Activated T-cell treated with anti-CD3 and anti-CD28 coated beads, Interleukin-2, amount 50 U/mL, for 4 hours (primary cell): ENCODE measurements at places on chromosomes 5 and 9. TPM values are rescaled to one million over a fixed set of nuclear protein-coding genes. Genes with fewer than 3 reads are reported as not detected.

The TMEFF1 gene
- total RNA-seq: not detected

- no peak for DNase-seq
Measured at GRCh38 chr9:4116723-4117460, 183.0 kb downstream of the GLIS3 start.

DNA sequence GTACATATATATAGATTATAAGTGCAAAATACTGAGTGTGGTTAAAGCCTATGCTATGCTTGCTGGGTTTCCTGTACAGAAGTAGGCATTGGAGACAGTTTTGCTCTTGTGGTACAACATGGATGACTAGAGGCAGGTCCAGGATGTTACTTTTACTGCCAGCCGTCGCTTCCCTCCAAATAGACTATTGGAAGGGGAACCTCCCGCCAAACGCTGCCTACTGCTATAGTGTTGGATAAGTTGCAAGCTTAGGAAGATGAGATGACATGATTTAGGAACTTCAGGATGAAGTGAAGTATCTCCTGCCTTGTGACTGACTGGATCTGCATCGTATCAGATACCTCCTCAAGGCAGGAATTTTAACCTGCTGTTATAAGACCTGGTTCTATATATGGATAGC lies 30.9 kb downstream of the JAK2 start:
- DNase-seq: no peak

DNA sequence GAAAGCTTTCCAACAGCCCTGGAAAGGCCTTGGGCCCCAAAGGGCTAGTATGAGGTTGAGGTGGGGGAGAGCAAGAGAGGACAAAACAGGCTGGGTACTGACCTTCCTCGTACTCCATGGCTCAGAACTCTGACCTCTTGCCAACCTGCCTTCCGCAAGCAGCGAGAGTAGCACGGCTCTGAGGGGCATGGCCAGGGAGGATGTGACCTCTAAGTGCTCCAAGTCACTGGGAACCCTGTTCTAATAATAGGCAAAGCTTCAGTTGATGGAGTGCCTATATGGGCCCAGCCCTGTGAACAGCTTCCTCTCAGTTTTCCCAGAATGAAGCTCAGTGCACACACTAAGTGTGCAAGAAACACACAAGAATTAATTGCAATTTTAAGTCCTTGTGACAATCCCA lies 127.6 kb upstream of the GABRP start:
- DNase-seq: no peak

DNA sequence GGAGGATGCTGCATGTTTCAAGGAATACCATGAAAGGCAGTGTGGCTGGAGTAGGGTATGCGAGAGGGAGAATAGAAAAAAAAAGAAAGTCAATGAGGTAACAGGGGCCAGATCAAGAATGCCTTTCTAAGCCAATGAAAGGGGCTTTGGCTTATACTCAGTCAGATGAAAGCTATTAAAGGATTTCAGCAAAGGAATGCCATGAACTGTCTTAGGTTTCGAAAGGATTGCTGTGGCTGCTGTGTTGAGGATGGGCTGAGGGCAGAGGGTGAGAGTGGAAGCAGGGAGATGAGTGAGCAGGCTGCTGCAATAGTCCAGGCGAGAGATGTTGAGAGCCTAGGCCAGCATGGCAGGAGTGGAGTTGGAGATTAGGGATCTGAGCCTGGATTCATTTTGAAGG lies 135.4 kb upstream of the CKMT2 start:
- no peak for DNase-seq

GRCh38 chr5:95712347-95712958 lies 18.7 kb upstream of the RHOBTB3 start:
- DNase-seq: no peak

The SNCAIP gene
- total RNA-seq: not detected

- no peak for DNase-seq
Measured at GRCh38 chr5:150989695-150990094, 30.7 kb upstream of the GPX3 start.

DNA sequence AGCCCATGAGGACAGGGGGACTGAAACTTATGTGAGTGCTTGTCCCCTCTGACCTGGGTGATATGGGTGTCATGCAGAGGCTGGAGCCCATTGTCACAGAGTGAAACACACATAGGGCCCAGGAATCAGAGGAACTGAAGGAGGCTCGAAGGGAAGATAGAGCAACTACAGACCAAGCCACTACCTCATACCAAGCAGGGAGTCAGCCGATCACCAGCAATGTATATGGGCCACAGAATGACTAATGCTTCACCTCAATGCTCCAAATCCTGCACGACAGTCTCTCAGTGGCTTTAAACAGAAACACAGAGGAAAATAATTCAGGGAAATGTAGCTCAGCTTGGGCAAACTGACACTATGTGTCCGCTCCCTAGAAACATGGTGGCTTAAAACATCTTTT lies 8.9 kb upstream of the FBXW11 start:
- DNase-seq: no peak

The LCN1 gene
- total RNA-seq: not detected

The NUTM2G gene
- not detected for total RNA-seq

DNA sequence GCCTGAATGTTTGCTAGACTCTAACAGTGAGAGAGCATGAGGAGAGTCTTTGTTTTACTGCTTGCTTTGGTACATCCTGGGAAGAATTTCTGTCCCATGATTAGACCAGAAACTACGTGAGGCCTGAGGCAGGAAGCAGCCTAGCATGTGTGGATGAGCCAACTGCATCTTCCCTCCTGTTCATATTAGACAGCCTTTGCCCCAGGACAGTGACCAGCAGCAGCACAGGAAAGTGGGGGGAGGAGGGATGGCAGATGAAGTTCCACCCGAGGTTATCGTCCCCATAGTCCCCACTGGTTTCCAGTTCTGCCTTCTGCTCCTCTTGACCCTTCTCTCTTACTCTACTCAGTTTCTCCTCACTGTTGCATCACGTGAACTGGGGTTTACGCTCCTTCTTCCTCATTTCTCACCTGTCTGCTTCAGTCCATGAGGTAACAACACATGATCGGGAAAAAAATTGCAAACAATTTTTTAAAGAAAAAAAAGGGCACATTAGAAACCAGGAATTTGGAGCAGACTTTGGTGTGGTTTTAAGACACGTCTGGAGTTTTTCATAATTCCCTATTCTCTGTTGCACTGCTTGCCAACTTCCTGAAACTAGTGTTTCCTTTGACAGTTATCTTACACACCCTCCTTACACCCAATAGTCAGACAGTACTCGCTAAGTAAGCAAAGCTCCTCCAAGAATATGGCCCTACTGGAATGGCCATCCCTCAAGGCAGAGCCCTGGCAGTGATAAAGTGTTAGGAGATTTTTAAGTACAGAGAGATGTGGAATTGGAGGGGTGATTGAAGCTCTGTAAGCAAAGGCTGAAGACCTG lies 84.1 kb downstream of the SNX18 start:
- DNase-seq: no peak

DNA sequence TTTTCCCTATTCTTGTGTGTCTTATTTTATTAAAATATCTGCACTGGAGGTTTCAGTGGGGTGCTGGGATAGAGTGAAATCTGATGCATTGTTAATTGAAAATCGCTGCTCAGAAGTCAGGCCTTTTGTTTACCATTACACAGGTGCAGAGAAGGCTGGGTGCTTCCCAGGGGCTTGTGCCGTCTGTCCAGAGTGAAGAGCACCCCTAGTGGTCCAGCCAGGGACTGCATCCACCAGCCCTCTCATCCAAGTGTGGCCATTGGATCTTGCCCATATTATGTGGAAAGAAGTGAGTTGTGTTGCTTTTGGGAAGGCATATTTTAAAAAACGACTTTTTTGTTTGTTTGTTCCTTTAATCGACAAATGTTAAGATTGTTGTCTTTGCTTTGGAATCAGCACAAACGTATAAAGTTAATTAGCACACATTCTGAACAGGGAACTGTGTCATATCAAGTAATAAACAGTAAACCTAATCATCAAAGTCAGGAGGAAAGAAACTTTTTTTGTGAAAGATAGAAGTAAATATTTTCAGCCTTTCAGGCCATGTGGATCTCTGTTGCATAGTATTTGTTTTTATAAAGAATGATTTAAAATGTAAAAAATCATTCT lies 315.6 kb downstream of the MTRR start:
- DNase-seq: no peak

The SPEF2 gene
- total RNA-seq: 3.4 TPM

DNA sequence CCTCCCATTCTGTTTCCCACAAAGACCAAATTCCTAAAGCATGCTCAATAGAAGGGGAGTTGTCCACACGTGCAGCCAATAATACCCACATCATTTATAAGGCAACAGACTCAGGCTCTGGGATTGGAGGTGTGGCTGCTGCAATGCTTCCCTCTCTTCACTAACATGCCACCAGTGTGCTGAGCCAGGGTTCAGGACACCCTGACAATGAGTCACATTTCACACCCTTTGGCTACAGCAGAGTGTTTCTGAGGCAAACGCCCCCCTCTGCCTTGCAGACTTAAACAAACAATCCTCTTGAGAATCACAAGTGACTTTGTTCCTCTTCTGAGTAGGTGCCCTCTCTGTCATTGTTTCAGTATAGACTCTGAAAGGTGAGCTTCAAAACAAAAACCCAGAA lies 189.3 kb upstream of the TLE4 start:
- DNase-seq: no peak

GRCh38 chr5:153496835-153497234 lies 6.4 kb downstream of the GRIA1 start:
- no peak for DNase-seq

GRCh38 chr5:142473038-142473437 lies 148.2 kb upstream of the SPRY4 start:
- DNase-seq: no peak

GRCh38 chr9:84750152-84750865 lies 80.8 kb downstream of the NTRK2 start:
- no peak for DNase-seq

GRCh38 chr5:118022062-118022461 lies 966.3 kb downstream of the DTWD2 start:
- no peak for DNase-seq

The KCNMB1 gene
- total RNA-seq: not detected

DNA sequence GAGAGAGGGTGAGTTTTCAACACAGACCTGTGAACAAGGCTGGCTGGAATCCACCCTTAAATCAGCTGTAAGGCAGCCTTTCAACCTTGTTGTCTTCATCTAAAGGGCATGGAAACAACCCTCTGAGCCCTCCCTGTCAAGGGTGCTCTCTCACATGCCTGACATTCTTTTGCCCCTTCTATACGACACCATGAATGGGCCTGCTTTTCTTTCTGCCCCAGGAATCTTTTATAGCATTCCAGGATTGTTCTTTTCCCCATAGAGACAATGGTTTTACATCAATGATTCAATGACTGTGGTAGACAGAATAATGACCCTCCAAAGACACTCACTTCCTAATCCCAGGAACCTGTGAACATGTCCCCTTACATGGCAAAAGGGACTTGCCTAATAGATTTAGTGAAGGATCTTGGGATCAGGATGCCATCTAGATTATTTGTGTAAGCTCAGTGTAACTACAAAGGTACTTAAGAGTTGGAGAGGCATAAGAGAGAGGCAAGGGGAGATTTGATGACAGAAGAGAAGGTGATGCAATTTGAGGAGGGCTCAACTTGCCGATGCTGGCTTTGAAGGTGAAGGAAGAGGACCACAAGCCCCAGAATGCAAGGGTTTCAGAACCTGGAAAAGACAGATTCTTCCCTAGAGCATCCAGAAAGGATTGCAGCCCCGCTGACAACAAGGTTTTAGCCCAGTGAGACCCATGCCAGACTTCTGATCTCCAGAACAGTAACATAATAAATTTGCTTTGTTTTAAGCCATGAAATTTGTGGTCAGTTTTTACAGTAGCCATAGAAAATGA lies 29.2 kb upstream of the HMHB1 start:
- no peak for DNase-seq

- DNase-seq: no peak
Measured at GRCh38 chr5:60958712-60959111, 13.7 kb downstream of the NDUFAF2 start.

DNA sequence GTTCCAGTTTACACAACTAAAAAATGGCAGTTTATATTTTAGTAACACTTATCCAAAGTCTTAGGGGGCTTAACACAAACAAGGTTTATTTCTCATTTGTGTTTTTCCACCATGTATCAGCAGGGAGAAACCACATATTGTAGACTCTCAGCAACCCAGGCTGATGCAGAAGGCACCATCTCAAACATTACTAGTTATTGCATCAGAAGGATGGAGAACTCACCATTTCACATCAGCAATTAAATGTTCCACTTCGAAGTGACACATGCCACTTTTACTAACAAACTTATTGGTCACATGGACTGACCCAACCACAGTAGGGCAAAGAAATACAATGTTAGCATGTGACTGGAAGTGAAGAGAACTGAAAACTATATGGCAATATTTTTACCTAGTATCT lies 22.5 kb upstream of the SMC2 start:
- no peak for DNase-seq

DNA sequence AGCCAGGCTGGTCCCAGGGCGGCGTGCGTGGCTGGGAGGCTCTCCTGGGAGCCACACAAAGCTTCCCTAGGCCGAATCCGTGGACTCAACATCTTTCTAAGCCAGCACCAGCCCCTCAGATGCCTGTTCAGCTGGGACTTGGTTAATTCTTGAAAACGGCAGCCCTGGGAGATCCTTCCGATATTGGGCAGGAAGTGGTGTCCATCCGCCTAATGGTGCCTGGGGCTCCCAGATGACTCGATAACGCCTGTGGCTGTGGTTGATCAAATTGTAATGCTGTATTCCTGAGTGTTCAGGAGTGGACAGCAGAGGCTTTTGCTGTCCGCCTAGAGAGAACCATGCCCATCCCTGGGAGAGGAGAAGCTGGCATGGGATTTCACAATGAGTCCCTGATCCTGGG lies 14.1 kb downstream of the KCNT1 start:
- DNase-seq: no peak

DNA sequence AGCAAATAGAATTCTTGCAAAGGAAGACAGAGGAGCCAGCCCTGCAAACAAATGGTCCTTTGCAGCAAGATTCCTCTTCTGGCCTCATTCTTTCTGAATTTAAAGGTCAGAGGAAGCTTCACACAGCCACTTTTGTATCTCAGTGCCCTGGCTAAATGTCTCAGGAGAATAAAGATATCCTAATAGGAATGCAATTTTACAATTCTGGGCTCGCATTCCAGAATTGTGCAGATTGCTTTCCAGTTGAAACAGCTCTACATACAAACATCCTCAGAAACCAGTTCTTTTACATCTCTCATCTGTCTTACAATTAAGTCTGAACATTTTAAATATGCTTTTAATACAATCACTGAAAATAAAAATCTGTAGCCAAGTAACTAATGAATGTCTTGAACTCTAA lies 14.6 kb upstream of the ACOT12 start:
- DNase-seq: no peak

- no peak for DNase-seq
Measured at GRCh38 chr5:124279146-124279876, 467.1 kb downstream of the ZNF608 start.

- no peak for DNase-seq
Measured at GRCh38 chr9:136549010-136549980, 3.4 kb upstream of the NOTCH1 start.

The SURF2 gene
- total RNA-seq: 57.9 TPM

GRCh38 chr9:99594056-99594780 lies 227.5 kb upstream of the NR4A3 start:
- no peak for DNase-seq

The ARHGEF28 gene
- total RNA-seq: 0.23 TPM
